ENCODE measurements at places on chromosomes 5 and 9. TPM values are rescaled to one million over a fixed set of nuclear protein-coding genes. Genes with fewer than 3 reads are reported as not detected.

GRCh38 chr5:111836426-111836825, 79.4 kb upstream of the NREP start:
- no peak for DNase-seq

- no peak for DNase-seq
Observed at GRCh38 chr5:139634541-139634940, 13.6 kb upstream of the CXXC5 start.

- DNase-seq = no peak
Observed at GRCh38 chr5:161302559-161302958, 244.0 kb downstream of the GABRB2 start.

DNA sequence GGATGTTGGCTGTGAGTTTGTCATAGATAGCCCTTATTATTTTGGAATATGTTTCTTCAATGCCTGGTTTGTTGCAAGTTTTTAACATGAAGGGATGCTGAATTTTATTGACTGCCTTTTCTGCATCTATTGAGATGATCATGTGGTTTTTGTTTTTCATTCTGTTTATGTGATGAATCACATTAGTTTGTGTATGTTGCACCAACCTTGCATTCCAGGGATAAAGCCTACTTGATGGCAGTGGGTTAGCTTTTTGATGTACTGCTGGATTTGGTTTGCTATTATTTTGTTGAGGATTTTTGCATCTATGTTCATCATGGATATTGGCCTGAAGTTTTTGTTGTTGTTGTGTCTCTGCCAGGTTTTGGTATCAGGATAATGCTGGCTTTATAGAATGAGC, 225.6 kb downstream of the PCSK1 start:
- DNase-seq = no peak

DNA sequence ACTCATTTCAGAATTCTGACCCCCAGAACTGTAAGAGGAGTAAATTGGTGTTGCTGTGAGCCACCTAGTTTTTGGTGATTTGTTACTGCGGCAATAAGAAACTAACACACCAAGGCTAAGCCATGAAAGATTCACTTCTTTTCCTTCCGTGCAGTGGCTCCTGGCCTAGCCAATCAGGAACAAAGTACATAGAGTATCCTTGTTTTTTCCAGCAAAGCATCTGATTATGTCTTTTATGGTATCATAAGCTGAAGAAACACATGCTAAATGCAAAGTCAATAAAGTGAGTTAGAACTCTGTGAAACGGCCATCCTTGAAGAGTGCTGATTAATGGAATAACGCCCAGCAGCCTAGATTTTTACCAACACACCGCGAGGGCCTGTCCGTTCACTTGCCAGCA, 11.4 kb downstream of the RNF130 start:
- no peak for DNase-seq

GRCh38 chr9:121196389-121196788, 5.3 kb downstream of the RAB14 start:
- no peak for DNase-seq

DNA sequence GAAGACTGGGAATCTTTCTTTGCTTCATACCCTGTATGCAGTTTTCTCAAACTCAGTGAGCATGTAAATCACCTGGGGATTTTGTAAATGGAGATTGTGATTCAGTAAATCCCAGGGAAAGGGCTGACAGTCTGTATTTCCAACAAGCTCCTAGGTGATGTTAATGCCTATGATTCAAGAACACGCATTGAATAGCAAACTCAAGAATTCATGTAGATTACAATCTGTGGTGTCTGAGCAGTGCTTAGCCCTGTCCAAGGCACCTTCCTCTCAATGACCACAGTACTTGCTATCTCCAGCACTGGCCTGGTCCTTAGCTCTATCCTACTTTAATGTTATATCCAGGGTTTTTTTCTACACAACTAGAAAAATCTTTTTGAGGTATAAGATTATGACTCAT, 721.4 kb upstream of the MEF2C start:
- DNase-seq = no peak

GRCh38 chr5:172707285-172708182, 63.5 kb downstream of the DUSP1 start:
- DNase-seq = no peak

DNA sequence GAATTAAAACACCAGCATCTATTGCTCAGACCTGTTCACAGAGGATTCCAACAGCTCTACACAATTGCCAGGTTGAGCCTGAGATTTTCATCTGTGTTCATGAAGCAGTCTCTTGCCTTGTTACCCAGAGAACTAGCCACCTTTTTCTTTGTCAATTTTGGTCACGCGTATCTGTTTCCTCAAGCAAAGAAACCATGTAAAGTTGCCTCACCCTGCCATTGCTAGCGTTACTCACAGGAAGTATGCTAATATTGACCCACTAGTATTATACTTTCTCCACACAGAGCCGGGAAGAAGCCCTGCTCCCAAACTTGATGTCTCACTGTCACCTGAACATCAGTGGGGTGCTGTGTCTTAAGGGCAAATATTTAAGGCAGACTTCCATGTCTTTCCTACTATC, 168.5 kb downstream of the PLPPR1 start:
- DNase-seq = no peak

DNA sequence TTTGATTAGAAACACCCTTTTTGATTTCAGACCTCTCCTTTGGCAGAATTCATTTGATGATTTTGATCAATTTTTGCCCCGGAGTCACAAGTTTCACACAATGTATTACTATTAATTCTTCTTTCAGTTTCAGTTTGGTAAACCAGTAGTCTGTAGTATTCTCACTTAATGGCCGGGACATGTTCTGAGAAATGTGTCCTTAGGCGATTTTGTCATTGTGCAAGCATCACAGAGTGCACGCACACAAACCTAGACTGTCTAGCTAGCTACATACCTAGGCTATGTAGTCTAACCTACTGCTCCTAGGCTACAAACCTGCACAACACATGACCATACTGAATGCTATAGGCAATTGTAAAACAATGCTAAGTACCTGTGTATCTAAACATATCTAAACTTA, 662.5 kb downstream of the IRX1 start:
- no peak for DNase-seq

GRCh38 chr9:94990897-94991561, 264.5 kb downstream of the AOPEP start:
- DNase-seq = no peak

DNA sequence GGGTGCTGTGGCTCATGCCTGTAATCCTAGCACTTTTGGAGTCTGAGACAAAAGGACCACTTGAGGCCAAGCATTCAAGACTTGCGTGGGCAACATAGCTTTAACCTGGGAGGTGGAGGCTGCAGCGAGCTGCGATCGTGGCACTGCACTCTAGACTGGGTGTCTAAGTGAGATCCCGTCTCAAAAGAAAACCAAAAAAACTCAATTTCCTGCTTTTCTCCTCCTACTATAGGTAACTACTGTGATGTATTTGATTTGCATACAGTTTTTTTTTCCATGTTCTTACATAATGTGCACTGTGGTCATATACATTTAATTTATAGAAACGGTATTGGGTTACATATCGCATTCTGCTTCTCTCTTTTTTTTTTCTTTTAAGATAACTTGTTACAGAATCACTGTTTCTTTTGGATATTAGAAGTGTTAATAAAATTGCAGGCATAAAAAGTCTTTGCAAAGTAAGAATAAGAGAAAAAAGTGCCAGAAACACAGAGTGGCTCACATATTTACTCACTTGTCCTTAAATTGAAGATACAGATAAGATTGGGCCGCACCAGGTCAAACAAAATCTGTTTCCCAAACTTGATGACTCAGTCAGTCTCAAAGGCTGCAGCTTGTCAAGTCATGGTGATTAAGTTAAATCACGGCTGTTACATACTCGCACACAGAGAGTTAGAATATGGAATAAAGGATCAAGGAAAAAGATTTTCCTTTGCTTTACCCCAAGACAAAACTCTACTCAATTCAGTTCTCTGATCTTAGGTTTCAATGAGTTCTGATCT, 2.0 kb upstream of the PTGR1 start:
- no peak for DNase-seq

- DNase-seq = no peak
Observed at GRCh38 chr5:449151-449550, 6.2 kb downstream of the EXOC3 start.

C5orf52 gene
- polyA plus RNA-seq = not detected

SH3PXD2B gene
- 34.1 TPM for polyA plus RNA-seq

LAMC3 gene
- 13.6 TPM for polyA plus RNA-seq

NOL6 gene
- 21.1 TPM for polyA plus RNA-seq

PCDHA6 gene
- polyA plus RNA-seq = 0.27 TPM

CENPH gene
- polyA plus RNA-seq = 26.1 TPM

KIF3A gene
- polyA plus RNA-seq = 14.8 TPM

GPRIN1 gene
- polyA plus RNA-seq = 1.0 TPM

PCDHB16 gene
- polyA plus RNA-seq = 4.9 TPM

P4HA2 gene
- 26.7 TPM for polyA plus RNA-seq

SEMA5A gene
- 25.1 TPM for polyA plus RNA-seq

CENPP gene
- polyA plus RNA-seq = 3.5 TPM
